ENCODE measurements at places on chromosomes 2 and 18.

GRCh38 chr2:102677244-102678215, 58.2 kb downstream of the SLC9A2 start:
- no peak for DNase-seq

- no peak for DNase-seq
These were observed 20.4 kb downstream of the CMPK2 start for GRCh38 chr2:6845312-6845711.

- no peak for DNase-seq
These were observed 24.7 kb upstream of the MBP start for GRCh38 chr18:77157312-77157711.

DNA sequence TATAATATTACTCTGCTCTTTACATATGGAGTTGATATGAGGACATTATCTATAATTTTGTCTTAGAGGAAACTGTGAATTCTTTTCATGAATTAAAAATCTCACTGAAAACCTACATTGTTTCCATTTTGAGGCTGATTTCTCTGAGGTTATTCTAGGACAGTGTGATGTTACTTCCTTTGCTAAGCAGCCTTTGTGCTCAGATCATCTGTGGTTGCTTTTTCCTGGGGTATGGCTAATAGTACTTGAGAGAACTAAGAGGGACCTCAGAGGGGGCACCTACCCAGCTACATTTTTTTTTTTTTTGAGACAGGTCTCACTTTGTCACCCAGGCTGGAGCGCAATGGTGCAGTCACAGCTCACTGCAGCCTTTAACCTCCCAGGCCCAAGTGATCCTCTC, 8.7 kb upstream of the MPP4 start:
- no peak for DNase-seq

DNA sequence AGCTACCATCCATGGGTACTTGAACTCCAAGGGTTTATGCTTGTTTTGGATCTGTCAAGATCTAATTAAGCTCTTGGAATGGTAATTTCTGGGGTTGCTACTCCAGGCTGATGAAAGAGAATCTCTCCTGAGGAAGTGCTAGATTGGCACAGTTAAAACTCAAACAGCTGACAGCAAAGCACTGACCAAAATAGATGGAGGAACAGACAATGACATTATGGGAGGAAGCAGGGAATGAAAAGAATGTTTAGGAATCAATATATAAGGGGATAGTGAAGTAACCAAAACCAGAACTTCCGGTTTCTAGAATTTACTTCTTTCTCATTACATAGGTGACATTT, 6.3 kb downstream of the THUMPD2 start:
- no peak for DNase-seq
